ENCODE measurements at places on chromosomes 5 and 9.
A peak's percentile ranks its signal among the peaks of the same experiment; 100 is the strongest.

- DNase-seq, result no peak
Measured at GRCh38 chr9:37040508-37041127, 6.5 kb upstream of the PAX5 start.

DNA sequence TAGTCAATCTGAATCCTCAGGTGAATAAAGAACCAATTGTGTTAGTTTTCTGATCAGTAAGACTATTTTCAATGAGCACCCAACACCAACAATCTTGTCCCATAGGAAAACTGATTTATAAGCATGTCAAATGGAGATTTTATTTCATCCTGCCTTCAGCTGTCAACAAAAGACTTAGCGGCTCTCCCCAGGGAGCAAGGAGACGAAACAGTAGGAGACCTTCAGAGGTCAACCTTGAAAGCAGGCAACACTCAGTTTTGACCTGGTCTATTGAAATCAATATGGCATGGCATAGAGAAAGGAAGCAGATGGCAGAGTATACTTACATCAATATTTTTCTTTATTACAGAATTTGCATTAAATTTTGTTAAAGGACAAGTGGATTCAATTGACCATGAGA, 34.1 kb downstream of the ZNF622 start:
- no peak for DNase-seq

DNA sequence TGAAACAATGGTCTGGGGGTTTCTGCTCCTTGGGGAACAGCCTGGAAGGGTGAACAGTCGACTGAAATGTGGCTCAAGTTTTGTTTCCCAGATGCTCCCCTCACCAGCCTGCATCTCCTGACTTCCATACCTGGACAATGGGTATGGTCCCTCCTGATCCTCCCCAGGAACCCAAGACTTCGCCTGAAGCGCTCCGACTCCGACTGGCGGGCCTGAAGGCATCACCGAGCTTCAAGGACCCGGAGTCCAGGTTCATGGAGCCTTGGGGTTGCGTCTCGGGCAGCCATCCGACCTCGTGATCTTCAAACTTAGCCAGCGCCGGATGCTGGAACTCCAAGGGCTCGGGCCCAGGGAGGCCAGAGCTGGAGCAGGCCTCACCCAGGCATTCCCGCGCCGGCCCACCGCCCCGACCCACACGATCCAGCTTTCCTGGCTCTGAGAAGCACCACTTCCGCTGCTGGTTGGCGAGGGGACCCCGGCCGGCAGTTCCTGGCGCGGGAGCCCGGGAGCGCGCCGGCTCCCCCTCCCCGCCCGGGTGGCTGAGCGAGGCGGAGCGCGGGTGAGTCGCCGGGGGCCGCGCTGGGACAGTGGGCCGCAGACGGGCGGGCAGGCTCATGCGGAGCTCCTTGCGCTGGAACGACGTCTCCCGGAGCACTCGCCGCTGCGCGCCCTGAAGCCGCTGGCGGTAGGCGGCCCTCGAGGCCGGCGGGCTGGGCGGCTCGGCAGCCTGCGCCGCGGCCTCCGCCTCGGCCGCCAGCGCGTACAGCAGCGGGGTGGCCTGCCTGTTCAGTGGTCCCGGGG, 5.2 kb downstream of the SHROOM1 start:
- peak; percentile 33 for DNase-seq

DNA sequence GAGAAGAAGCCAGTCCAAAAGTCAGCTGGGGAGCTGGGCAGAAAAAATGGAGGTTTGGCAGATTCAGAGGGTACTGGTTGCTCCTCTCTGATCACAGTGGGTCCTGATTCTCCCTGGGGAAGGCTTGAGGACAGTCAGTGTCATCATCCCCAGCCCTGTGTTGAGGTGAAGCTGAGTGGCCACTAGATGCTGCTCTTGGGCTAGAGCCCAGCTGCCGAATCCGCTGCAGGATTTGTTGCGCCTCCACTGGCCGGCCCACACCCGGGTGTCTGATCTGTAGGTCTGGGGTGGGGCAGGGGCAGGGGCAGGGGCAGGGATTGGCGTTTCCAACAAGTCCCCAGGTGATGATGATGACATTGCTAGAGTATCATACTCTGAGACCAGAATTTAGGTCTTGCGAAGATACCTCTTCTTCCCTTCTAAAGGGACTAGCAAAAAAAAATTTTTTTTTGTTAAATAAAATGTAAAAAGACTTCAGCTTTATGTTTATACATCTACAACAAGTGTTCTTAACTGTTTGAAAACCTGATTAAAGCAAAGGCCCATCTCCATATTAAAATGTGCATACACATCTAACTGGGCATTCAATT, 106.8 kb downstream of the PDE6A start:
- DNase-seq, result no peak

DNA sequence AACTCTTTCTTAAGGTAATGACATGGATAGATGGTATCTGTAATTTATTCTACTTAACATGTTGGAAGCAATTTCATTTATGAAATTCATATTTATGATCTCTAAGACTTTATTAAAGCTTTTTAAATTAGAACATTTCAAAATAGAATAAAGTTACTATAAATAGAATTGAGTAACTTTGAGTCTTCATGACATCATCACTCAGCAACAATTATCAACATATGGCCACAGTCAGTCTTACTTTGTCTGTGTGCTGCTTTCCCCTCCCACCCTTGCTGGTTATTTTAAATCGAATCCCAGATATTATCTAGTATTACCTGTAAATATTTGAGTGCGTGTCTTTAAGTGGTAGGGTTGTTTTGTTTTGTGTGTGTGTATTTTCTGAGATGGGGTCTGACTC, 65.2 kb downstream of the IPO11 start:
- DNase-seq, result no peak

Data from activated T-cell treated with anti-CD3 and anti-CD28 coated beads, Interleukin-2, amount 50 U/mL, for 1 hour (primary cell).